ENCODE measurements at places on chromosomes 6 and 20.

DNA sequence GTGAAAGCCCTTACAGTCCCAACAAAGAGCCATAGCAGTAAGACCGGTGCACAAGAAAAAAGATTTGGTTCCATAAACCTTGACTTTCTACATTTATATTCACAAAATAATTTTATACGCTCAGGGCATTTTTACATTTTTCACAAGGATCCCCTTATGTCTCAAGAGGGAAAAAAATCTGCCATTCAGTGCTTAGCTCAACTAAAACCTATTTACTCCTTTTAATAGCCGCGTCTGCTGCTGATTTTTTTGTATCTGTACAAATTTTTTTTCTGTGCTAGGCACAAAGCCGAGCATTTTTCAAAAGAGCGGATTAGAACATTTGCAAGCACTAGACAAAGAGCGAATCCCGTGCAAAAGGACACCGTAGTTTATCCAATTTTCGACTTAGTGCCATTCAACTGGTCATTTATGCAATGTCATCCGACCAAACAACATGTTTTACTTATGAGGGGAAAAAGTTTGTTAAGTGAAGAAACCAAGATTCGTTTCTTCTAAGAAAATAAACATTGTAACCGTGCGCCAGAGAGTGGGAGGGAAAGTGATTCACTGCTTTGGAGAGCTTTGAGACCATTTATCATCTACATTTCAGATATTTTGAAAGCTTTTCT lies 3.7 kb downstream of the TFAP2D start:
- DNase-seq, result no peak

- DNase-seq, result no peak
Observed at GRCh38 chr20:57867181-57867803, 157.5 kb upstream of the PMEPA1 start.

- no peak for DNase-seq
Observed at GRCh38 chr6:44615621-44616020, 228.1 kb downstream of the CDC5L start.

DNA sequence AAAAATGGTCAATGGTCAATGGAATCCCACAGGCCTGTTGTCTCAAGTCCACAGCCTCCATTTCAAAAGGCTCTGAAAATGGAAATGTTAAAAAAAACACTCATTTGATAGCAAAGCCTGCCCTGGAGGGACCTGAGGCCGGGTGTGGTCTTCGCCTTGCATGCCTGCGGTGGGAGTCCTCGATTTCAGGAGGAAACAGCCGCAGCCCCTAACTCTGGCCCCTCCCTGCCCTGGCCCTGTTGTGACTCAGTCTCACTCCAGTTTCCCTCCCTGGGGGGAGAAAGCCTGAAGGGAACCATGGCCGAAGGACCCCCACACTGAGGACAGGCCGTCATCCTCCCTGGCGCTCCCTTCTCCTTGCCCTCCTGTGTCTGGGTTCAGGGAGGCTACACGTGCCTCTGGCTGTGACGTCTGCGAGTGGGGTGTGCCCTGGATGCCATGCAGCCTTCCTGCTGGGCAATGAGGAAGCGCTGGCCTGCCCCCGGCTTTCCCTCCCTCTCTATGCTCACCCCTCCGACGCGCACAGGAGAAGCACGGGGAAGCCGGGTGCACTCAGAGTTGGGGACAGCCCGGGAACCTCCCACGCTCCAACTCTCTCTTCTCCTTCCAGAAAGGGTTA lies 9.2 kb downstream of the BHLHE23 start:
- no peak for DNase-seq
